ENCODE measurements at places on chromosomes 16 and 17. TPM values are rescaled to one million over a fixed set of nuclear protein-coding genes. Genes with fewer than 3 reads are reported as not detected.

The KRTAP4-11 gene
- not detected for total RNA-seq

- no peak for DNase-seq
Measured at GRCh38 chr16:68126395-68126794, 41.2 kb downstream of the NFATC3 start.

The EVPLL gene
- not detected for total RNA-seq

DNA sequence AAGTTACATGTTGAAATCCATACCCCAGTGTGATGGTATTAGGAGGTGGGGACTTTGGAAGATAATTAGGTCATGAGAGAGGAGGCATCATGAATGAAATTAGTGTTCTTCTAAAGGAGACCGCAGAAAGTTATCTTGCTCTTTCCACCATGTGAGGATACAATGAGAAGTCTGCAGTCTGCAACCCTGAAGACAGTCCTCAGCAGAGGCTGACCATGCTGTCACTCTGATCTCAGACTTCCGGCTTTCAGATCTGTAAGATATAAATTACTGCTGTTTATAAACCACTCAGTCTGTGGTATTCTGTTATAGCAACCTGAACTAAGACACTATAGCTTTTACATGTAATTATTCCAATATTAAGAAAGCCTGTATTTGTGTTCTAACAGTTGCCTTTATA, 116.7 kb upstream of the CES5A start:
- no peak for DNase-seq

The CIAO2B gene
- 127 TPM for total RNA-seq

DNA sequence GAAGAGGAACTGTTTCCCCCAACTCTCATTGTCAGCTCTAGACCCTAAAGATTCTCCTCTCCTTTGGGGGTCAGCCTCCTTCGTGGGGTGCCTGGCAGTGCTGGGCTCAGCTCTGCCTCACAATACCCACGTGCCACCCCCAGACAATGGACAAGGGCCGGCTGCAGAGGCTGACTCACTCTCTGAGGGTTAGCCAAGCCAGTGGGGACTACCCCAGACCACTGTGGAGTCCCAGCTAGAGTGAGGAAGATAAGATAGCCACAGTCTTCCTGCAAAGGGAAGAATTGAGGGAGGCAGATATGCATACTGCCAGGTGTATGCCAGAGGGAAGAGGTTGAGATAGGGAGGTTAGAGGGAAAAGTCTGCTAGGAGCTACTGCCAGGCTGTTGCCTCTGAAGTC, 13.5 kb upstream of the MTMR4 start:
- DNase-seq, result no peak

DNA sequence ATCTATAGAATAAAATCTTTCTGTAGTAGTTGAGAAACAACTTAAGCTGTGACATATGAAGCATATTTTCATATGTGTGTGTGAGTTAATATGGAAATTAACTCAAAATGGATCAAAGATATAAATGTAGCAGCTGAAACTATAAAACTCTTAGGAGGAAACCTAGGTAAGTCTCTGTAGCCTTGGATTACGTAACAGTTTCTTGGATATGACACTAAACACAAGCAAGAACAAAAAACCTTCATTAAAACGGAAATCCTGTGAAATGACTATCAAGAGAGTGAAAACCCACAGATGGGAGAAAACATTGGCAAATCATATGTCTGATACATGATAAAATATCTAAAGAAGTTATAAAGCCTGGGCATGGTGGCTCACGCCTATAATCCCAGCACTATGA, 104.4 kb downstream of the VPS53 start:
- DNase-seq, result no peak

DNA sequence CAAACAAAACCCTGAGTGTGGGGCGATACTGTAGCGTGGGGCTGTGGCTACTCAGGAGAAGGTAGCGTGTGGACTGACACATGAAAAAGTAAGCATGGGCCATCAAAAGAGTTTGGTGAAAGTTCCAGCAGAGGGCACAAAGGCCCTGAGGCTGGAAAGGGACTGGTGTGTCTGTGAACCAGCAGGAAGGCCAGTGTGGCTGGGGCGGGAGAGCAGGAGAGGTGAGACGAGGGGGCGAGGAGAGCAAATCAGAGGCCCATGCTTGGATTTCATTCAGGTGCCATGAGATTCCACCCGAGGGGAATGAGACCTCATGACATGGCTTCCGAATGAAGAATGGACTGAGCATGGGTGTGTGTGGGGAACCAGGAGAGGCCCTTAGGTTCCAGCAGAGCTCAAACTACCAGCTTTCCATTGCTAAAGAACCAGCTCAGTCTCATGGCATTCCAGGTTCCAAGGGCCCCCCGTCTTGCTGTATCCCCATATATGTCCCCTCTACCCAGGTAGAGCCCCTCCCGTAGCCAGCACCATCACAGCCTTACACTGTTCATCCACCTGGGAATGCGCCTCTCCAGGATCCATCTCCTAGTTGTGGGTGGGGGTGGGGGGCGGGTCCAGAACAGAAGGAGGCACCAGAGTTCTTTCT, 31.1 kb downstream of the TRPV2 start:
- DNase-seq, result no peak

The CXCL16 gene
- total RNA-seq, result 3.1 TPM

- DNase-seq, result no peak
Measured at GRCh38 chr17:76873856-76874255, 5.7 kb downstream of the MGAT5B start.

GRCh38 chr17:38628441-38628840, 22.7 kb upstream of the SRCIN1 start:
- DNase-seq, result no peak

The HEXD gene
- 14.1 TPM for total RNA-seq

DNA sequence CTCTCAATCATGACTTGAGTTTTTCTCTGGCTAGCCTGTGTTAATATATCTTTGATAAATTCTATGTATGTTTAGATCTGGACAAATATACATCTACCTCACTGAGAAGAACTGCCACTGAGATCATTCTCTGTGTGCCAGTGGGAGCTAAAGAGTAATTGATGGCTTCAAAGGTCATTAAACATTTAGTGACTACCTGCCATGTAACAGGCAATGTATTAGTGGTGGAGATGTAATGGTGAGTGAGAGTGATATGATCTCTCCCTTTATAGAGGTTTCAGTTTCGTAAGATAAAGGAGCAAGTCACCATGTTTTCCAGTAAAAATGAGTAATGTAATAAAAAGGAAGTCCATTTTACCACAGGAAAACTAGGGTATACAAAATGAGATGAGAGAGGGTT, 235.8 kb upstream of the CDH8 start:
- no peak for DNase-seq

- peak; percentile 26 for DNase-seq
Measured at GRCh38 chr17:37490638-37491614, 1.2 kb downstream of the DUSP14 start.

DNA sequence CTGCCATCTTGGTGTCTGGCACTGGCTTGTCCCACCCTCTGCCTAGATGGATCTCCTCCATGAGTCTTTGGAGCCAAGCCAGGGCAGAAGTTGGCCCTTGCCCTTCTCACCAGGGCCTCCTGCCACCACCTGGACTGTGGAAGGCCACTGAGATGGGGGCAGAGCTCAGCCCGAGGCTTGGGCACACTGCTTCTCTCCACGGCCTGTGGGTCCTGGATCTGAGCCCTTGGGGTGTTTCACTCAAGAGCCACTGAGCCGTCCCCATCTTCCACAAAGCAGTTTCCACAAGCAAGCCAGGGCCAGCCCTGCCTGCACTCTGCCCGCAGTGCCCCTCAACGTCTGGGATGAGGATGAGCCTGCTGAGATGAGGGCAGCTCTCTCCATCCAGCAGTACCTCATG, 16.7 kb upstream of the CD300A start:
- no peak for DNase-seq

The SCNN1G gene
- not detected for total RNA-seq

GRCh38 chr17:77769762-77770161, 188.7 kb upstream of the TNRC6C start:
- no peak for DNase-seq

- no peak for DNase-seq
Measured at GRCh38 chr16:69820926-69821541, 58.9 kb downstream of the WWP2 start.

DNA sequence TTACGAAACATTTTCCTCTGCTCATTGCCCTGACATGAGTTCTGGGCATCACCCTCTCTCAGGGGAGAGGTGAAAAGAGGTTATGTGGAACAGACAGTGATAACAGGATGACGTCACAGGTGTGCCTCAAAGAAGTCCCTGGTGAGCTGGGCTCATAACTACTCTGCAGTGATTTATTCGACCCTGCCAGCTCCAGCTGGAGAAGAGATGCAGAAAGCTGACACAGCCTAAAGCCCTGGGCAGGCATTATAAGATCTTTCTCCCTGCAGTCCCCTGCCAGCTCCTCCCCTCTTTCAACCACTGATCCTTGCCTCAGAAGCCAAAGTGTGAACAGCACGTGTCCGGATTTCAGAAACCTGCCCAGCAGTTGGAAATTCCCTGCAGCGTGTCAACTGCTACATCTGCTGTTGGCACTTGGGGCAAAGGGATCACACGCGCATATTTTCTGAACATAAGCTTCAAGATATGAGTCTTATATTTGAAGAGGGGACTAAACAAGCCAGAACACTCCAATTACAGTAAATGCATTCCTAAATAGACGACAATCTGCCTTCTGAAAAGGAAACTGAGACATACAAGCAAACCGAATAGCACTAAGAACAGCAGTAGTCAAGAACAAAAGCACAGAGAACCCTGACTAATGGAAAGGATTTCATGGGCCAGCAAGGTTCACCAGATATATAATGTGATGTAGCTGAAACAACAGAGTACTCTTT, 80.5 kb downstream of the SMG6 start:
- DNase-seq, result peak; percentile 75

GRCh38 chr17:75060434-75061054, 13.5 kb downstream of the KCTD2 start:
- no peak for DNase-seq
